ENCODE measurements at places on chromosomes 6 and 20. TPM values are rescaled to one million over a fixed set of nuclear protein-coding genes. Genes with fewer than 3 reads are reported as not detected.

DNA sequence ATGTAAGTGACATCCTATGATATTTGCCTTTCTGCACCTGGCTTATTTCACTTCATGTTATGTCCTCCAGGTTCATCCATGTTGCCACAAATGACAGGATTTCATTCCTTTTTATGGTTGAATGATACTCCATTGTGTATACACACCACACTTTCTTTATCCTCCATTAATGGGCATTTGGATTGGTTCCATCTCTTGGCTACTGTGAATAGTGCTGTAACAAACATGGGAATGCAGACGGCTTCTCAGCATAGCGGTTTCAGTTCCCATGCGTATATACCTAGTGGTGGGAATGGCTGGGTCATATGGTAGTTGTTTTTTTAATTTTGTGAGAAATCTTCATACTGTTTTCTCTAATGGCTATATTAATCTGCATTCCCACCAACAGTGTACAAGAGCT, 14.8 kb downstream of the MTHFD1L start:
- H3K27ac ChIP-seq: no peak overlapping the region
- peaks cover 25% of the 10 kb centered on the region for H3K36me3 ChIP-seq
- no peak for DNase-seq
- no peaks in the 10 kb centered on the region for H3K27me3 ChIP-seq

DNA sequence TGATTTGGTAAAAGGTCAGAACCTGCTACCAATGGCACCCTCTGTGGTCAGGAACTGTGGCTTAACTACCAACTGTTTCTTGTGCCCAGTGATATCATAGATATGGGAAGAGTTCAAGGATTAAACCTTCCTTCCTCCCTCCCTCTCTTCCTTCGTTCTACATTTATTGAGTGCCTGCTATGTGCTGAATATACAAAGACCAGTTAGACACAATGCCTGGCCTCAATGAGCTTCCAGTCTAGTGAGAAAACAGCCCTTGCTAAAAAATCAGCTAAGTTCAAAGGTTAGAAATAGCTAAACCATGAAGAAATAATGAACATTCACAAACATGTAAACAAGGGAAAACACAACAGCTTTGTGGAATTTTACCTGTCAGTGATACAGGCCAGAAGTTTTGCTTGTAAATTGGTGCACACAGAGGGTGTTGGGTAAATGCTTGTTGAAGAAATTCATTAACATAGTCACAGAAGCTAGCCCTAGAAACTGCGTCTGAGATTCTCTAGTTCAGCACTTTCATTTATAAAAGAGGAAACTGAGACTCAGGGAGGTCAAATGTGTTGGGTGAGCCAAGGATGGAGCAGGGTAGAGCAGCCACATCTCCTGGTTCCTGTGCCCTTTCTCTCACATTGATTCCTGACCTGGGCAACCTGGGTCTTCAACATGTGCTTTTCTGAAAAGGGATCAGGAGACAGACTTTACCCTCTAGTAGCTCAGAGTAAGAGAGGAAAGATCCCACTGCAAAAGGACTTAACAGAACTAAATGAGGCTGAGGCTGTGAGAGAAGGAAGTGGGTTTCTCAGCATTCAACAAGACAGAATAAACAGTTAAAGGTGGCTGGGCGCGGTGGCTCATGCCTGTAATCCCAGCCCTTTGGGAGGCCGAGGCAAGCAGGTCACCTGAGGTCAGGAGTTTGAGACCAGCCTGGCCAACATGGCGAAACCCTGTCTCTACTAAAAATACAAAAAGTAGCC, 14.4 kb upstream of the FOXO3 start:
- H3K27me3 ChIP-seq: no peaks in the 10 kb centered on the region
- no peaks in the 10 kb centered on the region for H3K36me3 ChIP-seq
- DNase-seq: no peak
- H3K27ac ChIP-seq: no peak overlapping the region
- H3K4me3 ChIP-seq: no peak overlapping the region

DNA sequence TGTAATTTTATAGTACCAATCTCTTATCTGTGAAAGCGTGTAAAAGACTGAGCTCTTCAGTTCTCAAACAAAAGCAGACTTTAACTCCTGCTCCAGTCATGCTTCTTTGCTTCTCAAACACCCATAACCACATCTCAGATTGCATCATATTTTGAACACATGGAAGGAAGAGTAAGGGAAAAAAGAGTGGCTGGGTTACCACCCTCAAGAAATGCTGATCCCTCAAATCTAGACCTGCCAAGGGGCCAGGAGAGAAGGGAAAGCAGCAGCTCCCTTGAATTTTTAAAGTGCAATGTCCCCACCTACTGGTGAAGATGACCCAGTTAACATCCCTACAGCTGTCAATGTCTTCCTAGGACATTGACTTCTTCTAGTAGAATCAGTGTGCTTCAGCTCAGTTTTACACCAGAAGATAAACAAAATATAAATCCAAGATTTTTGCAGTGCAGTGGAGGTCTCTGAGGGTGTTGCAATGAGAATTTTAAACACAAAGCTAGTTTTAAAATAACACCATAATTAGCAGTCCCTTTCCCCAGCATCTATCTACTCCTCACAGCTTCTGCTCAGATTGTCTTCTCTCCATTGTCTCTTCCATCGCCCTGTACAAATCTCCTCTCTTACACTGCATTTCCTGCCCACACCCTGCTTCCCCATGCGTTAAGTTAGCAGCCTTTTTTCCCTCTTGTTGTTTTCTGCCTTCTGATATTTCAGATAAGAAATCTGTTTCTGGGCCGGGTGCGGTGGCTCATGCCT, 22.6 kb upstream of the HLA-DQB2 start:
- no peaks in the 10 kb centered on the region for H3K36me3 ChIP-seq
- H3K4me3 ChIP-seq: no peak overlapping the region
- H3K27ac ChIP-seq: no peak overlapping the region
- peak; percentile 52 for DNase-seq
- no peaks in the 10 kb centered on the region for H3K27me3 ChIP-seq

DNA sequence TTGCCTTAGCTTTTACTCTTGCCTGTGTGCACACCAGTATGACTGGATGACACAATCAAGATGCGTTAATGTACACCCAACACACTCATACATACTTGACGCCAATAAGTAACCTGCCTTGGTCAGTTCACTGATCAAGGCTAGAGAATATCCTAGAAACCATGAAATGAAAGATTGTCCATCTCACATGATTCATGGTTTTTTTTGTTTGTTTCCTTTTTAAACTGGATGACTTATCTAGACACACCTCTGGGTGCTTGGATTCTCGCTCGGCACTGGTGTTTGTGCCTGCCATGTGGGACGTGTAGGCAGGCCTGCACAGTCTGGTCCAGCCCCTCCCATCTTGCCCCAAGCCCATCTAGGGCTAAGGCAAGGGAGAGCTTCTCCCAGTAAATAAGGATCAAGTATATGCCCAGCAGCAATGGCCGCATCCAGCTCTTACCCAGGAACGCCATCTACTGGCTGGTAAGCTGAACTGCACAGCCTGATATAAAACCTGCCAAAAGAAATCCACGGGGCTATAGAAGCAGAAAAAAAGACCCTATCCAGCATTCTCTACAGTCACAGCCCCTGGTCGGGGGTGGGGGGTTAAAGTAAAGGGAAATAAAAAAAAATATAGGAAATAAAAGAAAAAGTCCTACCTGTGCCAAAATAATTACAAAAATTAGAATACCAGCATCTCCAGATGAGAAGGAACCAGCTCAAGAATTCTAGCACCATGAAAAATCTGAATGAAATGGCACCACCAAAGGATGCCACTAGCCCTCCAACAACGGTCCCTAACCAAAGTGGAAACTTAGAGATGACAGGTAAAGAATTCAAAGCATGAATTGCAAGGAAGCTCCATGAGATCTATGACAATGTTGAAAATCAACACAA, 73.3 kb downstream of the OTOR start:
- DNase-seq: peak; percentile 57
- no peak overlapping the region for H3K27ac ChIP-seq
- H3K36me3 ChIP-seq: peaks cover 3% of the 10 kb centered on the region
- H3K4me3 ChIP-seq: no peak overlapping the region
- no peaks in the 10 kb centered on the region for H3K27me3 ChIP-seq

GRCh38 chr20:34843421-34843820, 18.0 kb upstream of the NCOA6 start:
- H3K4me3 ChIP-seq: no peak overlapping the region
- no peak overlapping the region for H3K27ac ChIP-seq
- no peak for DNase-seq
- no peaks in the 10 kb centered on the region for H3K36me3 ChIP-seq
- H3K27me3 ChIP-seq: no peaks in the 10 kb centered on the region

ATRN gene
- total RNA-seq: 23.1 TPM

GRCh38 chr6:45532721-45533210, 155.0 kb upstream of the SUPT3H start:
- no peaks in the 10 kb centered on the region for H3K27me3 ChIP-seq
- no peak overlapping the region for H3K4me3 ChIP-seq
- no peak overlapping the region for H3K27ac ChIP-seq
- H3K4me1 ChIP-seq: peaks cover 2% of the 10 kb centered on the region
- DNase-seq: no peak

DNA sequence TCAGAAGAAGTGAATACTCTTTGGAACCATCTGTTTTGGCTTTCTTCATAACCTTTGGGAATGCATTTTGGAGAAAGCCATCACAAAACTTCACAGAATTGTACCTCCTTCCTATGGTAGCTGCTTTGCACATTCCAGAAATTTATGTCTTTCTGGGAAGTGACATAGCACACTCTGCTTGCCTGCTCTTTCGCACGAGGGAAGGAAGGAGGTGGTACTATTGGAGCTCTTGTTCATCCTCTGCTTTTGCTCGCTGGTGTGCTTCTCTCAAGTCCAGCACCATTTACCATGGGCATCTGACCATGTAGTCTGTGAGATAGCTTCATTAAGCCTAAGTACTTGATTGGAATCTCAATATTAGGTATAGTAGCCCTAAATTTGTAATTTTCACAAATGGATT, 473.3 kb upstream of the SLC35B3 start:
- H3K27ac ChIP-seq: no peak overlapping the region
- H3K4me3 ChIP-seq: no peak overlapping the region
- H3K36me3 ChIP-seq: no peaks in the 10 kb centered on the region
- DNase-seq: no peak
